ENCODE measurements at places on chromosomes 11 and 22.

DNA sequence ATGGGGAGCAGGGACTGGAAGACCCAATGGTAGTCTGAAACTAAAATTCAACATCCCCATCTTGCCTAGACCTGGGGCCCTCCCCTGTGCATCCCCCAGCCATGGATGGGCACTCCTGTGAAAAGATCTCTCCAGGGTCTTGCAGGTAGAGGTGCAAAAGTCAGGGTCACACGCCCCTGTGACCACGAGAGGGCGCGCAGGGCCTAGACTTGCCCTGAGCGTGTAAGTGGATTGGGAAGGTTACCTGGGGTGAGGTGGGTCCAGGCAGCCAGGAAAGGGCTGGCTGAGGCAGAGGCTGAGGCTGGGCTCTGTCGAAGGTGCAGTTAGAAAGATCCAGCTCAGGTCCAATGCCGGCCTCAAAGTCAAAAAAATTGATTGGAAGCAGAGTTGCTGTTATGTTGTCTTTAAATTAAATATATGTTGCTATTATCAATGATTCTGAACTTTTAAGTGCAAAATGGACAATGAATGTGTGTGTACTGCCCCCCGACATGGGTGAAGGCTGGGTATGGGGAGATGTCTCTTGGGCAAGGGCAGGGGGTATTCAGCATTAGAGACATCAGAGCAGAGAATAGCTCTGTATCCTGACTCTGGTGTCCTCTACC lies 4.8 kb upstream of the POU2F3 start:
- DNase-seq, result peak; percentile 45

- no peak for DNase-seq
Measured at GRCh38 chr11:45669146-45669545, 3.7 kb upstream of the CHST1 start.

DNA sequence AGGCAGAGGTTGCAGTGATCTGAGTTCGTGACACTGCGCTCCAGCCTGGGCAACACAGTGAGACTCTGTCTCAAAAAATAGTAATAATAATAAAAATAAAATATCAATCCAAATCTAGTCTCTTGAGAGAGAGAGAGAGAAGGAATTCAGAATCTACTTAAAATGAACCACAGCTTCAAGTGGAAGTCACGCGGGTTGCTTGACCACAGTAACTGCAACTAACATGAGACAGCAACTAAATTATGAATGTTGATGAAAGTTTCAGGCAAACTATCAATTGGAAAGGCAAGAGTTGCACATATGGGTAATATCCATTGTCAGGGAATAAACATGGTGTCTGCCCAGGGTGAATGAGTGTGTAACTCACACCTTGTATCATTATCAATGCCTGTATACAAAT lies 12.5 kb downstream of the POU2AF2 start:
- no peak for DNase-seq

- peak; percentile 27 for DNase-seq
Measured at GRCh38 chr11:776561-777287, 563 bp downstream of the GATD1 start.

GRCh38 chr22:49262167-49262566 lies 565.5 kb downstream of the BRD1 start:
- no peak for DNase-seq

DNA sequence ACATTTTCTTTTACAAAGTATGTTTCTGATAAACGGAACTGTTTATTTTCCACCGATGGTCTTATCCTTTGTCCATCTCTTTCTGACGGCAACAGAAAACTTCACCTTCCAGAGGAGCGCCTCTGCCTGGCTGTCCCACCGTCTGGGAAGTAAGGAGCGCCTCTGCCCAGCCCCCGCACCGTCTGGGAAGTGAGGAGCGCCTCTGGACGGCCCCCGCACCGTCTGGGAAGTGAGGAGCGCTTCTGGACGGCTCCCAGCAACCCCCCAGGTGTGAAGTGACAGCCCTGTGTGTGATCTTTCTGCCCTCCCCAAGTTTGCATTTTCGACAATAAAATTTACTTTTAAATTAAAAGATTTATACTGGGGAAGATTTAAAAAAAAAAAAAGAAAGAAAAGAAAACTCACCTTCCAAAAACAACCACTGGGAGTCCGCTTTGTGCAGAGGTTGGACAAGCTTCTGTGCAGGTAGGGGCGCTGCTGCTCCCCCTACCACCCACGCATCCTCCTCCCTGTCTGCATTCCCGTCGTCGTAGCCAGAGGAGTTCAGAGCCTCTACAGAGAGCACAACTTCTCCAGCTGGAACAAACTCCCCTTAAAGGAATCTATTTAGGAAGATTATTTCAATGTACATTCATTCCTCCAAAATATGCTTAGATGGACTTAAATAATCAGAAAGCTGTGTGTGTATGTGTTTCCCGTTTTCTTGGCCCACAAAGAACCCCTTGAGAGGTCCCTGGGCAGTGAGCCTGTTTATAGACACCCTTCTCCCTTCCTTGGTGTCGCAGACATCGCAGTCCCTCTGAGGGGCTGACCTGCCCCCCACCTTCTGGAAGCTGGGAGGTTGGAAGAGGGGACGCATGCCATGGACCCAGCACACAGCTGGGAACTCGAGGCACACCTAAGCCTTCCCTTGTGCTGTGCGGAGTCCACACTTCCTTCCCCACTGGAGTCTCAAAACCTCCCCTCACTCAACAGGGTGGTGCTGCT lies 849 bp upstream of the APOBEC3B start:
- DNase-seq, result no peak

- no peak for DNase-seq
Measured at GRCh38 chr11:79439886-79440570, 802 bp downstream of the TENM4 start.

DNA sequence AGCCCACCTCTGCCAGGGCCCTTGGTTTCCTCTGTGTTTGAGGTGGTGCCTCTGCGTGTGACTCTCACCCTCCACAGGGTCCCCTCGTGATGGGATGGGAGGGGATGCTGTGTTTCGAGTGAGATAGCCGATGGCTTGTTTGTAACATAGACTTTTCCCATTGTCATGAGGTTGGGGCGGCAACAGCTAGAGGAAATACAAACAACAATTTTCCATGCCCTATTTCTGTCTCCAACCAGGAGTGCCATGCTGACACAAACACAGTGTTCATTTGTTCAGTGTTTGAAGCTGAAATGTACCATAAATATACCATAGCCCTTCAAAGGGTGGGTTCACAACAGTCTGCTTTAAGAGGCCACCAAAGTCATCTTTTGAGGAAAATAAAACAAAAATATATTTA lies 19.5 kb upstream of the NAV2 start:
- no peak for DNase-seq

DNA sequence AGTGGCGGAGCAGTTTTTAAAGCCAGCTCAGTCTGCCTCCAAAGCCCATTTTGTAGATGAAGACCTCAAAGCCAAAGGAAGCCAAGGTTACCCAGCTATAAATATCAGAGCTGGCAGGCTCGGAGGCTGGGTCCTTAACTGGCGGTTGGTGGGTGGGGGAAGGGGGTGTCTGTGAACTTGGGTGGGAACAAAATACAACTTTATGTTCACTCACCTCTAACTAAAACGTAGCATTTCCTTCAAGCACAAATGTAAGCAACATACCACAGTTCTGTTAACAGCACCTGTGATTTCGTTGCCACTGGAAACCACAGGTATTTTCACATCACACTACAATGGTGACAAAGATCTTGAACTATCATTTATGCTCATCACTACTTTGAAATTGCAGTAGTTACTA lies 99.7 kb upstream of the SYT13 start:
- DNase-seq, result peak; percentile 22

DNA sequence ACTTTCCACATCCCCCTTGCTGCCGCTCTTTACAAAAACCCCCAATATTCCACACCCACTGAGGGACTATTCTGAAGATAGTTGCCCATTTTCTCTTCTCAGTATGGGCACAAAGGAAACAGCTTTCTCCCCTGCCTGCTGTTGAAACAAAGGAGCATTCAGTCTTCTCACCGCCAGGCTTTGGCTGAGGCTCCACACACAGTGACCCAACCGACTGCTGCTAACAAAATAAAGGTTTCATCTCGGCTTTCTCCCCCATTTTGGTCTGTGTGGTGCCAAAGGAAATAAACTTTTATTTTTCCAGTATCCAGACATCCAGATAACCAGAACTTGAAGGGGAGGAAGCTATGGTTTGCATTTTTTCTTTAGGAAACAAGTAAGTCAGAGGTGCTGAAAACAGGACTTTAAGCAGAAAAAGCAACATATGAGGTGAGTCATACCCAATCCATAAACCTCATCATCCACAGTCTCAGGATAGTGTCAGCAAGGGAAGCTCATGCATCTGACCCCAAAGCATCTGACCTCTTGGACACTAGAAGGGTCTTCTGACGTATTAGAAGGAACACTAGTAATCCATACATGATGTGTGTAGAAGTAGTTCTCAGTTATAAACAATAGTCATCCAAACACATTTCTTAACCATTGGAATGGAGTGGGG lies 6.4 kb downstream of the CLMP start:
- DNase-seq, result no peak

GRCh38 chr22:28951969-28952521 lies 68.7 kb downstream of the ZNRF3 start:
- DNase-seq, result no peak

- DNase-seq, result no peak
Measured at GRCh38 chr11:83097429-83098075, 25.9 kb upstream of the RAB30 start.

GRCh38 chr11:16880184-16880801 lies 133.9 kb downstream of the PLEKHA7 start:
- no peak for DNase-seq

GRCh38 chr11:86513138-86513537 lies 138.5 kb downstream of the CCDC81 start:
- DNase-seq, result no peak

DNA sequence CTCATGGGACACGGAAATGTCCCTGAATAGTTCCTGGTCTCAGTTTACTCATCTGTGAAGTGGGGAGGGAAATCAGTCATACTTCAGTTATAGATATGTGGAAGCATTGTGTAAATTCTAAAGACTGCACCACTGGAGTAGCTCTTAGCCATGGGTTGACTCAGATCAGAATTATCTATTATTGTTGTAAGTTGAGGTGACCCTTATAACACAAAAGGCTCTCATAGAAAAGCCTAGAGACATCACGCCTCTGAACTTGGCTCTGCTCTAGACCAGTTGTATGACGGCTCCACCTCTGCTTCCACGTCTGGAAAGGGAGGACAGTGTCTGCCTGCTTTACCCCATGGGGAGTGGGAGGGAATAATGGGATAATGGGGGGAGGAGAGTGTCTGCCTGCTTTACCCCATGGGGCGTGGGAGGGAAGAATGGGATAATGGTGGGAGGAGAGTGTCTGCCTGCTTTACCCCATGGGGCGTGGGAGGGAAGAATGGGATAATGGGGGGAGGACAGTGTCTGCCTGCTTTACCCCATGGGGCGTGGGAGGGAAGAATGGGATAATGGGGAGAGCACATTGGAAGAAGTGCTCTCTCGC lies 98.2 kb downstream of the AMOTL1 start:
- DNase-seq, result no peak

DNA sequence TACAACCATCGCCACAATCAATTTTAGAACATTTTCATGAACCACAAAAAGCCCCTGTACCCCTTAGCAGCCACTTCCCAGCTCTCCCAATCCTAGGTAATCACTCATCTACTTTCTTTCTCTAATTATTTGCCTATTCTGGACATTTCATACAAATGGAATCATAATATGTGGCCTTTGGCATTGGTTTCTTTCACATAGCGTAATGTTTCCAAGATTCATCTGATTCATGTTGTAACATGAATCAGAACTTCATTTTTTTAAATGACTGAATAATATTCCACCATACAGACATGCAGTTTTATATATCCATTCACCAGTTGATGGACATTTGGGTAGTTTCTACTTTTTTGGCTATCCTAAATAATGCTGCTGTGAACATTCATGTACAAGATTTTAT lies 56.2 kb upstream of the RCN1 start:
- no peak for DNase-seq

- peak; percentile 58 for DNase-seq
Measured at GRCh38 chr11:66418168-66418985, 2.5 kb upstream of the NPAS4 start.

DNA sequence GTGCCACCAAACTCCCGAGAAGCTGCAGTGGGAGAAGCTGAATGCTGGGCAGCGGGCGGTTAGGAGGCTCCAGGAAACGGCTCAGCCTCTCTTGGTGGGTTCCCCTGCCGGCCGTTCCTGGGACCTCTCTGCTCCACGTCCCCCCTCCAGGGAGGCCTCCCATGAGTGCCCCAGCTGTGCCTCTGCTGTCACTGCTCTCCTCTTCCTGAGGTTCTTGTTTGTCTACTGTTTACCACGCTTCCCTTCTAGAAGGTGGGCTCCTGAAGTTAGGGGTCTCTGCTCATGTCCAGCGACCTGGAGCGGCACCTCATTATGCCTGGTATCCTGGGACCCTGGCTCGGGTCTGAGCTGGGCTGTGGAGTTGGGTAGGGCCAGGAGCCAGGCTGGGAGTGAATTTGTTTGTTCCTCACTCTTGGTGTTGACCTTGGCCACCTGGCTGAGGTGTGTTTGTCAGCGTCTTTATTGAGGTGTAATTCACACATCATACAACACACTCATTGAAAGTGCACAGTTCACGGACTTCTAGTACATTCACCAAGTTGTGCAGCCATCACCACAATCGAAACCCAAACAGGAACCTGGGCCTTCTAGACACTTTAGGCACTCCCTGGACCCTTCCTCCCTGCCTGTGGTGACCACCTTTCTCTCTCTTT lies 37.8 kb upstream of the GRAMD4 start:
- DNase-seq, result no peak

DNA sequence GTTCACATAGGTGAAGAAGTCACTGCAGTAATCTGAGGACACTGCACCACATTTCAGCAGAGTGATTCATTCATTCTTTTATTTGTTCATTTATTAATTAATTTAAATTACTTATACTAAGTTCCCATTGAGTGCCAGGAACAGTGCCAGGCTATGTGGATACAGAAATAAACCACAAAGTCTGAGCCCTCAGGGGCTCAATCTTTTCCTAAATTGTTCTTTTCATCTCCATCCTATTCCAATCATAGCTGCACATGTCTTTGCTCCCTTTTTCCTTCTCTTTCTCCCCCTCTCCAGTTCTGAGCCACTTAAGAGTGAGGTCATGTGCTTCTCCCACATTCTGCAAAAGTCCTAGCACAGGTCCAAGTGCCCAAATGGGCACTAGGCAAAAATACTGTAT lies 4.9 kb downstream of the SYTL2 start:
- DNase-seq, result no peak

DNA sequence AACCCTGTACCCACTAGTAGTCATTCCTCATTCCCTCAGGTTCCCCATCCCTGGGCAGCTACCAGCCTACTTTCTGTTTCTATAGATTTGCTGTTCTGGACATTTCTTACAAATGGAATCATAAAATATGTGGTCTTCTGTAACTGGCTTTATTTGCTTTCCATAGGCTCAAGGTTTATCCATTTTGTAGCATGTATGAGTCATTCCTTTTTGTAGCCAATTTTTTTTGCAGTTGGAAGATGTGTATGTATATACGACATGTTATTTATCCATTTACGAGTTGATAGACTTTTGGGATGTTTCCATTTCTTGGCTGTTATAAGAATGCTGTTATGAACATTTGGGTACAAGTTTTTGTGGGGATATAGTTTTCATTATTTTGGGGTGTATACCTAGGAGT lies 130.6 kb downstream of the WNT11 start:
- no peak for DNase-seq

DNA sequence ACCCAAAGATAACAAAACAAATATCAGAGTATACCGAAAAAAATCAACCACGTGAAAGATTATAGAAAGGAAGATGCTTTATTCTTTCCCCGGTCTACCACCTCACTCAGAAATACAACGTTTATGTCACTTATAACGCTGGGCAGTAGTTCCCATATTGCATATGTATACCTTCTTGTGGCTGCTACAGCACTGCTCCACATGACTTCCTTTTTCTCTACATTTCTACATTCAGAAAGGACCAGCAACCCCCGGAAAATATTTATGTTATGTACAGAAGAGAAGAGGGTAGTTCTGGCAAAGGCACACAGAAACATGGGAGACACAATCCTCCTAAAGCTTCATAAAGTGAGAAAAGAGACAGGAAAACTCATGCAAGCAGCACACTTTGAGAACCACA lies 56.8 kb downstream of the MTMR2 start:
- DNase-seq, result no peak
